ENCODE measurements at places on chromosomes 2 and 18.
A peak's percentile ranks its signal among the peaks of the same experiment; 100 is the strongest.

- peak; percentile 95 for DNase-seq
Observed at GRCh38 chr2:218892693-218893348, 12.2 kb downstream of the WNT10A start.

DNA sequence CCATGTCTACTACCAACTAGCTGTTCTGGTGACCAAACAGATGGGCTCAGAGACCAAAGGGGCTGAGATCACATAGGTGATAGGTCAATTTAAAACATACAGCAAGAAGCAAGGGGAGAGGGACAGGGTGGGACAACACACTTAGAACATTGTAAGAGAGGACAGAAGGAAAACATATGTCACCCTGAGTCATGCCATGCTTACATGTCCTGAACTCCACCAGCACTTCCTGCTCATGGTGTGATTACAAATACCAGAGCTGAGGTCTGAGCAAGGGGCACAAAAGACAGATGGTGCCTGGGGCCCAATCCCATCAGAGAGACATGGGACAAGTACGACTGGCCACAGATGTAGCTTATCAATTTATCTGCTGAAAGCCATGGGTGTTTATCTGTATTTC, 28.7 kb upstream of the GALNT14 start:
- DNase-seq: no peak

DNA sequence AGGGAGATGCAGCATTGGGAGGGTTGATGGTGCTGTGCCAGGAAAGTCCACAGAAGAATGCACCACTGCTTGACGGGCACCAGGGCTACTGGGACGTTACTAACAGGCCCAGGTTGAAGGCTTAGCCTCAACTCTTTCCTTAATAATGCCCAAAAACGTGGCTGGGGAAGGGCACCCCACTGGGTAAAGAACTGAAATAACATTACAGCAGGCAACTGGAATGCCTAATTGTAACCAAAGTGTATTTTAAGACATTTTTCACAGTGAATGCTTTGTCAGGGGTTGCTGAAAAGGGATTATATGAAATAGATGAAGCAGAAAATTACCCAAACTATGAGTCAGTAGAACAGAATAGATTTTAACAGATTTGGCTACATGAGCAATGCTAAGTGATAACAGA, 191.3 kb downstream of the CMPK2 start:
- no peak for DNase-seq

GRCh38 chr18:77049938-77050337, 82.6 kb downstream of the MBP start:
- DNase-seq: no peak

All from CD8-positive, alpha-beta T cell (primary cell).